ENCODE measurements at places on chromosomes 11 and 22.

DNA sequence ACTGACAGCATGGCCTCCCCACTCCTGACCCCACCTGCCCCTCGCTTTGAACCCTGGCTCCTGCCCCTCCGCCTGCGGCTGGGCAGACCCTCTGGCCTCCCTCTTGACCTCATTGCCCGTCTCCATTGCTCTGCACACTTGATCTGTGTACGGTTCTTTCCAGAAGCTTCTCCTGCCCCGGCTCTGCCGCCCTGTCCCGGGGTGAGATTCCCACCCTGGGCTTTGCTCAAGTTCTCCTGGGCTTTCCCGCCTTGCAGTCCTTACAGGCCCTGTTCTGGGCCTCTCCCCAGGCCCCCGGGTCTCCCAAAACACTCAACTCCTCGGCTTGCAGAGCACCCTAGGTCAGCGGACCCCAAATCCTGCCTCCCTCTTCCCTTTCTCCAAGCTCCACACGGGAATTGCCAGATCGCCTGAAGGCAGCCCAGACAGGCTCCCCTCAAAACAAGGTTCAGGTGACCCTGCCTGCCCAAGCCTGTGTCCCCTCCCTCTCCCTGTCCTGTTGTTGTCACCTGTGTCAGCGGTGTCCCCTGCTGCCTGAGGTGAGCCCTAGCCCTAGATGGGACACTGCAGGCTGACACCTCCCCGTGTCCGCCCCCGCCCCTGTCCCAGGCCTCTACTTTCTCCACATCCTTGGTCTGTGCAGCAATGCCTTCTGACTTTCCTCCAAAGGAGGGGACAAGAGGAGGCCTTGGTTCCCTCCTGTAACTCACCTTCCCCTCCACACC, 1.5 kb downstream of the GAL start:
- no peak for DNase-seq

GRCh38 chr22:21707677-21708076, 27.9 kb downstream of the YPEL1 start:
- no peak for DNase-seq

DNA sequence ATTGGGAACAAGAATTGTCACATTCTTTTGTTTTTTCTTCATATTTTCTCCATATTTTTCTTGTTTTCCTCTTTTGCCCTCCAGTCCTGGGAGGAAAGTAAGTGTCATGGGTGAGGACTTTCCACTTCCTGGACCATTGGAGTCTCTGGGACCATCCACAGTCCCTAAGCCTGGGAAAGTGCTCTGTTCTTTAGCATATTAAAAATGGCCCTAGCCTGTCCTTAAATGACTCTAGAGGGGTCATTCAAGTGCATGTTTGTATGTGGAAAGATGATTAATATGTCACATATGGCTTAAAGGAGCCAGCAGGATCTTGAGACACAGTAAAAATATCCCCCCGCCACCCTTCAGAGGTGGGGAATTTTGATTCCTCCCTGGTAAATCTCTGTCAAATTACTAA, 20.1 kb upstream of the SCGB1D1 start:
- no peak for DNase-seq

DNA sequence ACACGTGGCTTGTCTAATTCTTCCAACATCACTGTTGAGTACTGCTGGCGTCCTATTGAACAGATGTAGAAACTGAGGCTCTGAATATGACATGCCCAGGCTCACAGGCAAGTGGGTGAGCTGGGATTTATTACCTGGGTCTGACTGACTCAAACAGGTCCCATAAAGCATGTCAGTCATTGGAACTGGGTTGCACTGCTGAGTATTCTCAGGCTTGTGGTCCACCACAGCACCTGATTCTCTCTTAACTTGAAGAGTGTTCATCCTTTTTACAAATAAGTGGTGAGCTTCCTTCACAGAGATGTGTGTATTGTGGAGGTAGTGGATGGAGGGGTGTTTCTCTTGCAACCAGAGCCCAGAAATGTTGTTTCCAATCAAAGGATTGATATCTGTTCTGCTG, 44.5 kb downstream of the SC5D start:
- no peak for DNase-seq

DNA sequence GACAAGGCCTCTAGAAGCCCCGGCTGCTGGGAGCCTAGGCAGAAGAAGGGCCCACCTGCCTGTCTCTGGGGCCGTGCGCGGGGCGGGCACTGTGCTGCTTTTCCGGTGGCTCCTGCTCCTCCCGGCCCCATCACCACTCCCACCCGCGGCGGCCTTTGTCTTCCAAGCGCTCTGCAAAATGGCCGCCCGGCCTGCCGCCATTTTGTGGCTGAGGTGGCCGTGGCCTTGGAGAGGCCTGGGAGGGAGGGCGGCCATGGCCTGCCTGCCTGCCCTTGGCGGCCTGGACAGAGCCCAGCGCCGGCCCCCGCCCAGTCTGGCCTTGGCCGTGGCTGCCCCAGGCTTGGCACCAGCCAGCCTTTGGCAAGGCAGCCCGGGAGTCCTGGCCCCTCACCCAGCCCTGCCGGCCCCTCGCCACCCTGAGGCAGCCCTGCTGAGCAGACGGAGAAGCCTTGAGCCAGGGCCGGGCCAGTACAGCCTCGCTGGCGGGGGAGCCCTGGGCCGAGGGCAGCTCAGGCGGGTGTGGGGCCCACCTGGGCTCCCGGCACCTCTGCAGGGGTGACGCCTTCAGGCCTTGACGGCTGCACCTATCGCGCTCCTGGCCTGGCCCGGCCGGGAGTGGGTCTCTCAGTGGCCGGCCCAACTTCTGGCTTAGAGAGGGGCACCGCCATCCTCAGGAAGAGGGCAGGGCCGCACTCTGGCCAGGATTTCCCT, 46.0 kb upstream of the PPARA start:
- DNase-seq: no peak

GRCh38 chr11:79170321-79170720, 270.5 kb downstream of the TENM4 start:
- no peak for DNase-seq

DNA sequence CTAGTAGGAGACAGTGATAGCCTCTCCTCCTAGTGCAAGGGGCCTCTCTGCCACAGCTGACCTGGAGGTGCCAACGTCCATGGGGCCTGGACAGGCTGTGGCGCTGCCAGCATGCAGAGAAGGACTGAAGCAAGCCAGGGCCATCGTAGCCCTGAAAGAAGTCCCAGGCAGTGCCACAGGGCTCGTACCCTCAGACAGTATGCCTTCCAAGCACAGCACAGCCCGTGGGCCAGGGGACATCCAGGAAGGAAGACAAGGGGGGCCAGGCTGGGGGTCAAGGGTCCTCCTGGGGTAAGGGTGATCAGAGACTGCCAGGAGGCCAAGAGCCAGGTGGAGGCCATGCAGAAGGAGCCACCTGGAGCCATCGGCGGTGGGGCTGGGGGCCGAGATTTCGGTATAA, 20.4 kb upstream of the MOB2 start:
- DNase-seq: no peak

DNA sequence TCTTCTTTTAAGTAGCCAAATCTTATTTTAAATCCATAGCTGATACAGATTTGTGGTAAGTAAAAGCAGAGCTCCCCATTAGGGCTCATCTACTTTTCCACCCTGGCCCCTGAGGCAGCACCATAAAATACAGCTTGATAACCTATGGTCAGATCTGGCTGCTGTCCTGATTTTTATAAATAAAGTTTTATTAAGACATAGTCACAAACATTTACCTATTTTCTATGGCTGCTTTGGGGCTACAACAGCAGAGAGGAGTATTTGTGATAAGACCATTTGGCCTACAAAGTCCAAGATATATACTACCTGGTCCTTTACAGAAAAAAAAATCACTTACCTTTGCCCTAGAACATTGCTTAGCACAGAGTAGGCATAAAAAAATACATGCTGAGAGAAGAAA, 200.0 kb upstream of the SEZ6L start:
- DNase-seq: no peak

- no peak for DNase-seq
These were observed 3.2 kb downstream of the RASSF7 start for GRCh38 chr11:563812-564578.

Data from AG04449 (cell line).